ENCODE measurements at places on chromosomes 16 and 17.
A peak's percentile ranks its signal among the peaks of the same experiment; 100 is the strongest.

DNA sequence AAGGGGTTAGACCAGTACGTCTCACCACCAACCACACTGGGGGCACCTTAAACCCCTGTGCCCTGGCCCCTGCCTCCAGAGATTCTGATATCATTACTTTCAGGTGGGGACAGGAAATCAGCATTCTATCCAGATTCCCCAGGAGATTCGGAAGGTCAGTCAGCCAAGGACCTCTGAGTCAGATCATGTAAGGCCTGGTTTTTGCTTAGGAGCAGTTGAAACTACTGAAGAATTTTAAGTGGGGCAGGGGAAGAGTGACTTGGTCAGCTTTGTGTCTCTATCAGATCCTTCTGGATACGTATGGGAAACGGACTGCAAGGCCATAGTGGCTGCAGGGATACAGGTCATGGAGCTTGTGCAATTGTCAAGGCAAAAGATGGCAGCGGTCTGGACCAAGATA lies 9.0 kb downstream of the EMP2 start:
- DNase-seq = no peak

- no peak for DNase-seq
These were observed 399.7 kb downstream of the XYLT1 start for GRCh38 chr16:17070882-17071592.

GRCh38 chr17:12637015-12637414 lies 28.7 kb upstream of the MYOCD start:
- no peak for DNase-seq

DNA sequence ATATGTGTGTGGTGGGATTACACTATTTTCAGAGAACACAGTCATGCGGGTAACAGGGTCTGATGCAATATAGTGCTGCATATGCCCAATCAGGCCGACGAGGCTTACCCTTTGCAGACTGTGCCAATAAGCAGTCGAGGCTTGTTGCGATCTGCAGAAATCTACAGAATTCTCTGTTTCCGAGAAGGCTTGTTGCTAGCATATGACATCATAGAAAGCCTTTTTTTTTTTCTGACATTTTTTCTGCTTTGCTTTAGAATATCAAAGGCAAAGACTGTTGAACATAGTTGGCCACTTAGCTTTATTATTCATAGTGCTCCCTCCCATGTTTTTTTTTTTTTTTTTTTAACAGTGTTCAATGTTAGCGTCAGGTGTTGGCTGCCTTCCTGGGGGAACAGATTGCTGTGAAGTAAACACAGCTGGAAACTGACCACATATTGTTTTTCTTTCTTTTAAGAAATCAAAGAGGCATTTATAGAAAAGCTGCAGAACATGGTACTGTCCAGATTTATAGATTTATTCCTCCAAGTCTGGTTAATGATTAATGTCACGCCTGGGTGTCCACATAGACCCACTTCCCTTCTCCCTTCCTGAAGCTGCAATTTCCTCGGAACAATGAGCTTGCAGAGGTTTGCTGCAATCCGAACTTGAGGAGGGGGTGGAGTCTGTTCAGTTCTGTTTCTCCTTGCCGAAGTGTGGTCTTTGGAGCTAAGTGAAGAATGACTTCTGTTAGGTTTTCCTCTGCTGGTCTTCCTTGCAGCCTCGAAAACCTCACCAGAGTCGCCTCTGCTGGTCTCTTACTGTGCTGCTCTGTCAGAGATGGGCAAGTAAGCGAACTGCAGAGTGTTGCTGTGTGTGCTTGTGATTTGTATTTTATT lies 87.3 kb downstream of the MAP2K6 start:
- no peak for DNase-seq

- no peak for DNase-seq
These were observed 7.3 kb upstream of the SERPINF1 start for GRCh38 chr17:1754430-1755112.

DNA sequence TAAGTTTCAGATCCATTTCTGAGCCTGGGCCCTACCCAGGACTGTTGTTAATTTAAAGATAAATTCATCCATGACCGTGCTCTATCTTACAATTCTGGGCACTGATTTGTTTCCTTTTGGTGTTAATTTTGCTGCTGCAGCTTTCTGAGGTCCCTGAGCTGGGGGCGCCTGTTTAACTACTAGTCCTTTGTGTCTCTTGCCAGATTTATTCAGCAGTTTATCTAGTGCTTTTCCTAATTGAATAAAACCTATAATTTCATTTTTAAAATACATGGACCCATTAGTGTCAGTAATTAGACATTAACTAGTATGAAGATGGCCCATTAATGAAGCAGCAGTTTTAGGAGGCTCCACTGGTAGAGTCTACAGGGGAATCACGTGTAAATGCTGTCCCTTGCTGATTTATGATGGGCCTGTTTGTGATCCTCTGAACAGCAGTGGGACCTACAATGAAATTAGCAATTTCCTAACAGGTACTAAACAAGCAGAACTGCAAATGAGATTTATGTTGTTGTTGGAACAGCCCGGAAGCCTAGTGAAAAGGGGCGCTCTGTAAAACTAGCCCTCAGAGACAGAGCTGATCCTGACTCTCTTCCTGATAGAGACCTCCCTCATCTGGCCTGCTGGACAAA lies 54.7 kb downstream of the HS3ST2 start:
- no peak for DNase-seq

DNA sequence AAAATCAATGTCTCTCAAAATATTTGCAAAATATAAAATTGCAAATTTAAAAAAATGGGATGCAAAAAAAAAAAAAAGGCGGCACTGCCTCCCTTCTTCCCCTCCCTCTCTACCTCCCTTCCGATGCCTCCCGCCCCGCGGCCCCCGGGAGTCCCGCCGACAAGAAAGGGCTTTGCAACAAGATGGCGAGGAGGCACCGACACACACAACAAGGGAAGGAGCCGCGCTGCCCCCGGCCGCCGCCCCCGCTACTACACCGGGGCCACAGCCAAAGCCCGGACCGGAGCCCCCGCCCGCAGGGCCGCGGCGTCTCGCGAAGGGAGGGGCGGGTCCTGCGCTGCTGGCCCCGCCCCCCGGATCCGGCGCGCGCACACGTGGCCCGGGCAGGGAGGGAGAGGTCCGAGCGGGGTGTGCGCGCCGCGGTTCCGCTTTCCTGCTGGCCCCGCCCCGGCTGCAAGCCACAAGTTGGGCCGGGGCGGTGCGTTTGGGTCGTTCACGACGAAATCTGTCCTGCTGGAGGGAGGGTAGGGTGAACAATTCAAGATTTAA lies at the start of gene MNT:
TSS of gene MNT (minus strand) at position 184 of the 549 bp plus-strand sequence. CDS start 348 bp downstream, outside the sequence.
- peak; percentile 85 for DNase-seq

- no peak for DNase-seq
These were observed 140.5 kb downstream of the CACNG3 start for GRCh38 chr16:24396350-24397271.

DNA sequence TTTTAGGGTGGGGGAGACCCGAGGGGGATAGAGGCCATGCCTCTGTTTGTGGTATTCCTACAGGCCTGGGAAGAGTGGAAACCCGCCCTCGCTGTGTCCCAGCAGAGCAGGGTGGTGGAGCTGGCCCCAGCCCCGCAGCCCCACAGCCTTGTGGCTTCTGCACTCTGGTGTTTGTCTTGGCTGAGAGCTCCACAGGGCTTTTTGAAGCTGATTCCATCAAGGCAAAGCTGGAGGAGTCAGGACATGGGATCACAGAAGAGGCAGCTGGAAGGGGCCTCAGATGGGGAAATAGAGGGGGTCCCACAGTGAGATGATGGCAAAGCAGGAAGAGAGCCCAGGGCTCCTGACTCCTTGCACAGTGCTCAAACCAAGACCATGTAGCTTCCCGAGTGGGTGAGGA lies 5.0 kb upstream of the WFIKKN2 start:
- no peak for DNase-seq

- DNase-seq = no peak
These were observed 22.6 kb downstream of the TBX2 start for GRCh38 chr17:61422116-61422799.

DNA sequence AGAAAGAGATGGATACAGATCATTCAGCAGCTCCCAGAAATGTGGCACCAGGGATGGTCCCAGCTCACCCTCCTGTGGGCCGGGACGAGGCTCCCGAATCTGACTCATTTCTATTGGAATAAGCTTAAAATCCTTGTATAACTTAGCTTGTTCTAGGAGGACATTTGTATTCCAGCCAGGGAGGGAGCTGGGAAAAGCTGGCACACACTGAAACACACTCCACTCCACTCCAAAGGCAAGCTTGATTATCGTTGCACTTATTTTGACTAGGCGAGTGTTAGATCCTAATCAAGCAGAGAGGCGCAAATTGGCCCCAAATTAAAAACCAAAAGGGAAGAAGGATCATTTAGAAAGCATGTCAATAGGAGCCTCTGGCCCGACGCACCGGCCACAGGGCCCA lies 339.5 kb downstream of the HS3ST4 start:
- DNase-seq = no peak

GRCh38 chr17:35542990-35543389 lies 5.5 kb upstream of the SLFN12L start:
- no peak for DNase-seq

DNA sequence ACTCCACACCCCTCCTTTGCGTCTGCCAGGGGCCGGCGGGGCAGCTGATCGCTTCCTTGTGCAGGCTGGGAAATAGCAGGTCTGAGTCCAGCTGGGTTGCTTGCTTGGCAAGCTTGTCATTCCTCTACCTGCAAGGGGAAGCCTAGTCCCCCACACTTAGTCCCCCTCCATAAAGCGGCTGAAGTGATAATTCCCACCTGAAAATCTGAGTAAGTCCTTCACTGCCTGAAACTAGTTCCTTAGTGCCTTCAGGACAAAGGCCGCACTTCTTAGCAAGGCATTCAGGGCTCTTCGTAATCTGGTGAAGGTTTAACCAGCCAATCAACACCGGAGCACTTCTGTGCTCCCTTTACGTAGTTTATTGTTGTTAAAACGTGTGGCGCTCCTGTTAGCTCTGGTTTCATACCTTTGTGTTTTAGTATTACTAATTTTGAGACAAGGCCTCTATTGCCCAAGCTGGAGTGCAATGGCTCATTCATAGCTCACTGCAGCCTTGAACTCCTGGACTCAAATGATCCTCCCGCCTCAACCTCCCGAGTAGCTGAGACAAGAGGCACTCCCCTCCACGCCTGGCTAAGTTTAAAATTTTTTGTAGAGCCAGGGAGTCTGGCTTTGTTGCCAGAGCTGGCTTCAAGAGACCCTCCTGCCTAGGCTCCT lies 817 bp downstream of the PSKH1 start:
- no peak for DNase-seq

Data from D341Med (cell line).